Activated CD8-positive, alpha-beta T cell treated with anti-CD3 and anti-CD28 coated beads, Interleukin-2, amount 10 ng/mL, durations not matched to agents 7 days and 5 days (primary cell): ENCODE measurements at places on chromosomes 5 and 9.
A peak's percentile ranks its signal among the peaks of the same experiment; 100 is the strongest.

- no peaks in the 10 kb centered on the region for H3K4me1 ChIP-seq
- peaks cover 3% of the 10 kb centered on the region for H3K27me3 ChIP-seq
- no peak overlapping the region for H3K27ac ChIP-seq
- DNase-seq: no peak
- H3K4me3 ChIP-seq: no peak overlapping the region
These were observed 165.1 kb downstream of the DIRAS2 start for GRCh38 chr9:90477535-90477934.

GRCh38 chr9:78130004-78130403, 98.4 kb upstream of the GNAQ start:
- H3K4me3 ChIP-seq: no peak overlapping the region
- peaks cover 26% of the 10 kb centered on the region for H3K4me1 ChIP-seq
- H3K36me3 ChIP-seq: peaks cover 13% of the 10 kb centered on the region
- H3K27ac ChIP-seq: no peak overlapping the region

GRCh38 chr5:65022932-65023331, 254.2 kb downstream of the CWC27 start:
- no peak overlapping the region for H3K27ac ChIP-seq
- H3K36me3 ChIP-seq: peaks cover 11% of the 10 kb centered on the region
- H3K4me1 ChIP-seq: peaks cover 50% of the 10 kb centered on the region

DNA sequence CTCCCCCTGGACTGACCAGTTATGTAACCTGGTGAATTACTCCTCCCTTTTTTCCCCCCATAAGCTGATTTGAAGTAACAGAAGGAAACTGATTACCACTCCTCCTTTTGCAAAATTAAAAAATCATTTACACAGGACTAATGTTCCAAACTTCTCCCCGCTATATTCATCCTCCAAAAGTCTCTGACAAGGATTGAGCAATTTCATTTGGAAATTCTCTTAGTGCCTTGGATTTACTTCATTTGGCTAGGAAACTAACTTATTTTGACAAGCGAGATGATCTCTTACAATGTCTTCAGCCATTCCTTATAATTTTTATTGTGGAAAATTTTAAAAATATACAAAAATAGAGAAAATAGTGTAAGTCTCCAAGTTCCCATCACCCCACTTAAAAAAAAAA, 15.4 kb upstream of the B4GALT1 start:
- no peak overlapping the region for H3K27ac ChIP-seq
- H3K36me3 ChIP-seq: no peaks in the 10 kb centered on the region
- no peaks in the 10 kb centered on the region for H3K4me1 ChIP-seq

DNA sequence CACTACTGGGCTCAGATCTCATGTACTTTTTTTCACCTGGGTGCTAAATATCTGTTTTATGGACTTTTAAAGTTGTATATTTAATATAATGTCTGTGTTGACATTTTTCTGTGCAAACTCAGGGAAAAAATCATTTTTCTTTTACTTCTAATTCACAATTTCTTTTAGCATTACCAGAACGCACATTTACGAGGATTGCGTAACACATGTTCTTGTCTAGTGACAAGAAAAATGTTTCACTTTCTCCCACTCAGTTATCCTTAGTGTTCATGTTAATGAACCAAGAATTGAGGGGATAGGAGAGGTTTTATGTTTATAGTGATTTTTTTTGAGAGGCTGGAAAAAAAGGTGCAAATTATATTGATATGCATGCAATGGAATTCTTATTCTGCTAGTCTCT, 86.3 kb upstream of the PJA2 start:
- H3K27ac ChIP-seq: no peak overlapping the region
- no peak for DNase-seq
- H3K36me3 ChIP-seq: no peaks in the 10 kb centered on the region

DNA sequence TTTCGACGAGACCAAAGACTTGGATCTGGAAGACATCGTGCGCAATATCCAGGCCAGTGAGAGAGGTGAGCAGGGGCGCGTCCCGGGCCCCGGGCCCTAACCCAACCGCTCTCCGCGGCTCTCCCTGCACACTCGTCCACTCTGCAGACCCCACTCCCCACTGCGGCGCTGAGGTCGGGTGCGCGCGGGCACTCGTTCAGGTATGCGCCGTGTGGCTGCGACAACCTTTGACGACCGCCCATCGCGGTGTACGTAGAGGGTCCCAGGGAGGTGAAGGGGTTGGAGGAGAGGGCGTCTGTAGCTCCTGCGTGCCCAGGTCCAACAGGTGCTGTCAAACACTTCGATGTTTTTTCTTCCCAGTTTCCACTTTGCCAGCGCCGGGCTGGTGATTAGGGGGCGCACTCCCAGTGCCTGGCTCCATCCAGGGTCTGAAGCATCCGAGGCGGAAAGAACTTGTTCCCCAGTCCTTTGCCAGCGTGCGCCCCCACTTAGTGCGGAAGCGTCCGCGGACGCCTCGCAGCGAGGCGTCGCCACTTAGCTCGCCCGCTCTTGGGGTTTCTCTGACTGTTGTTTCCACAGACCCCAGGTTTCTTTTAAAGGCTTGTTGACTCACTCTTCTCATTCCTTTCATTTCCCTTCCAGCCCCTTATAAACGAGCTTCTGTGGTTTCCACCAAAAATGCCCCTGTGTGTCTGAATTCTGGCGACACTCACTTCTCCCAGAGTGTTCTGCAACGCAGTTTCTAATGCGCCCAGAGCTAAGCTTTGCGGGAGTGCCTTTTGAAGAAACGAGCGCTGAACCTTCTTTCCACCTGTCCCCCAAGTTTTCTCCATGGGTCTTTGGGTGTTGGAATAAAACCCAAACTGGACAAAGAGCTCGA, 1.6 kb downstream of the NPR3 start:
- DNase-seq: no peak
- peaks cover 32% of the 10 kb centered on the region for H3K4me1 ChIP-seq
- peak overlapping the region; percentile 7 for H3K4me3 ChIP-seq
- peaks cover 4% of the 10 kb centered on the region for H3K36me3 ChIP-seq
- H3K27ac ChIP-seq: no peak overlapping the region

GRCh38 chr9:3074247-3074646, 230.4 kb upstream of the PUM3 start:
- DNase-seq: no peak
- no peaks in the 10 kb centered on the region for H3K4me1 ChIP-seq
- H3K36me3 ChIP-seq: no peaks in the 10 kb centered on the region
- no peak overlapping the region for H3K27ac ChIP-seq

- H3K4me3 ChIP-seq: no peak overlapping the region
- peaks cover 45% of the 10 kb centered on the region for H3K27me3 ChIP-seq
- H3K4me1 ChIP-seq: peaks cover 37% of the 10 kb centered on the region
- no peak for DNase-seq
- no peak overlapping the region for H3K27ac ChIP-seq
These were observed 18.1 kb downstream of the PTCH1 start for GRCh38 chr9:95498641-95499040.

- H3K4me1 ChIP-seq: no peaks in the 10 kb centered on the region
- DNase-seq: no peak
- H3K27me3 ChIP-seq: no peaks in the 10 kb centered on the region
- H3K36me3 ChIP-seq: no peaks in the 10 kb centered on the region
- H3K27ac ChIP-seq: no peak overlapping the region
These were observed 177.1 kb downstream of the ATP10B start for GRCh38 chr5:160674901-160675300.

DNA sequence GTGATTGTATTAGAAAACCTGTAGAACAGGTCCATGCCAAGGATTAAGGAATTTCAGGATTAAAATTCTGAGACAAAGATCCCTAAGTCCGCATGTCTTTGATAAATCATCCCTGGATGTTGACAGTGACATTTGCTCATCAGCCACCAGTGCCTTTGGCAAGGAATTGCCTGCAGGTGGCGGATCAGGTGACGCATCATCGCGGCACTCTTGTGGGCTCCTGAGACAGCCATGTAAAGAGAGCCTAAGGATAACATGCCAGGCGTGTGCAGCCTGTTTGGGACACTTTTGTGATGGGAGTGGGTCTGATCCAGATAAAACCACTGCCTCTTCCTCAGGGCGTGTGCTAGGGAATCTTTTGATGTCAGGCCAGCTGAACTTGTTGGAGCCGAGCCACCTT, 40.6 kb downstream of the ADCY2 start:
- H3K36me3 ChIP-seq: no peaks in the 10 kb centered on the region
- H3K4me1 ChIP-seq: no peaks in the 10 kb centered on the region

GRCh38 chr5:150080696-150081435, 5.5 kb downstream of the CSF1R start:
- H3K36me3 ChIP-seq: no peaks in the 10 kb centered on the region
- DNase-seq: peak; percentile 13
- no peak overlapping the region for H3K27ac ChIP-seq
- H3K4me3 ChIP-seq: no peak overlapping the region
- peaks cover 22% of the 10 kb centered on the region for H3K27me3 ChIP-seq
- peaks cover 8% of the 10 kb centered on the region for H3K4me1 ChIP-seq

- peak; percentile 32 for DNase-seq
- peaks cover 19% of the 10 kb centered on the region for H3K27me3 ChIP-seq
- no peak overlapping the region for H3K27ac ChIP-seq
- no peaks in the 10 kb centered on the region for H3K4me1 ChIP-seq
- H3K4me3 ChIP-seq: no peak overlapping the region
These were observed 77.8 kb upstream of the SHISAL2B start for GRCh38 chr5:64612344-64612961.

- no peaks in the 10 kb centered on the region for H3K27me3 ChIP-seq
- H3K27ac ChIP-seq: no peak overlapping the region
- no peak for DNase-seq
- no peak overlapping the region for H3K4me3 ChIP-seq
- no peaks in the 10 kb centered on the region for H3K36me3 ChIP-seq
- peaks cover 18% of the 10 kb centered on the region for H3K4me1 ChIP-seq
These were observed 39.8 kb downstream of the SEC61B start for GRCh38 chr9:99261923-99262322.

GRCh38 chr5:151678713-151679112, 8.0 kb downstream of the SPARC start:
- no peaks in the 10 kb centered on the region for H3K36me3 ChIP-seq
- H3K4me1 ChIP-seq: peaks cover 4% of the 10 kb centered on the region
- H3K4me3 ChIP-seq: no peak overlapping the region
- H3K27me3 ChIP-seq: peaks cover 11% of the 10 kb centered on the region

- H3K27me3 ChIP-seq: peaks cover 9% of the 10 kb centered on the region
- peaks cover 21% of the 10 kb centered on the region for H3K4me1 ChIP-seq
- H3K4me3 ChIP-seq: no peak overlapping the region
These were observed 7.0 kb upstream of the P4HA2 start for GRCh38 chr5:132234684-132235062.

DNA sequence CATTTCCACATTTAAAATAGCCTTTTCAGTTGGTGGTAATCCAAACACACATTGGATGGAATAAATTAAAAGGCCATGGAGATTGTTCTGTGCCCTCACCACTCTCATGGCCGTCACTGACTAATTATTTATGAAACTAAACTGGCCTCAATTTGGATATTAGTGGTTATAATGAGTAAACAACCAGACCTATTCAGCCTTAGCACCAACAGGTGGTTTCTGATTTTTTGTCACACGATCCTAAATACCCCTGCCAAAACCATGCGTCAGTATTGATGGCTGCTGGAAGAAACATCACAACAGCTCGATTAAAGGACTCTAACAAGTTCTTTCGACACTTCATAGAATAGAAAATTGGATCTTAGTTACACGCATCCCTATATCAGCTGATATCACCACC, 276.0 kb upstream of the DAP start:
- no peaks in the 10 kb centered on the region for H3K36me3 ChIP-seq
- H3K4me1 ChIP-seq: no peaks in the 10 kb centered on the region
- DNase-seq: no peak
- H3K4me3 ChIP-seq: no peak overlapping the region
- no peak overlapping the region for H3K27ac ChIP-seq
- peaks cover 2% of the 10 kb centered on the region for H3K27me3 ChIP-seq

- no peaks in the 10 kb centered on the region for H3K4me1 ChIP-seq
- H3K27ac ChIP-seq: no peak overlapping the region
- peaks cover 4% of the 10 kb centered on the region for H3K27me3 ChIP-seq
- no peaks in the 10 kb centered on the region for H3K36me3 ChIP-seq
- no peak for DNase-seq
These were observed 37.8 kb downstream of the MEF2C start for GRCh38 chr5:88845081-88845697.

DNA sequence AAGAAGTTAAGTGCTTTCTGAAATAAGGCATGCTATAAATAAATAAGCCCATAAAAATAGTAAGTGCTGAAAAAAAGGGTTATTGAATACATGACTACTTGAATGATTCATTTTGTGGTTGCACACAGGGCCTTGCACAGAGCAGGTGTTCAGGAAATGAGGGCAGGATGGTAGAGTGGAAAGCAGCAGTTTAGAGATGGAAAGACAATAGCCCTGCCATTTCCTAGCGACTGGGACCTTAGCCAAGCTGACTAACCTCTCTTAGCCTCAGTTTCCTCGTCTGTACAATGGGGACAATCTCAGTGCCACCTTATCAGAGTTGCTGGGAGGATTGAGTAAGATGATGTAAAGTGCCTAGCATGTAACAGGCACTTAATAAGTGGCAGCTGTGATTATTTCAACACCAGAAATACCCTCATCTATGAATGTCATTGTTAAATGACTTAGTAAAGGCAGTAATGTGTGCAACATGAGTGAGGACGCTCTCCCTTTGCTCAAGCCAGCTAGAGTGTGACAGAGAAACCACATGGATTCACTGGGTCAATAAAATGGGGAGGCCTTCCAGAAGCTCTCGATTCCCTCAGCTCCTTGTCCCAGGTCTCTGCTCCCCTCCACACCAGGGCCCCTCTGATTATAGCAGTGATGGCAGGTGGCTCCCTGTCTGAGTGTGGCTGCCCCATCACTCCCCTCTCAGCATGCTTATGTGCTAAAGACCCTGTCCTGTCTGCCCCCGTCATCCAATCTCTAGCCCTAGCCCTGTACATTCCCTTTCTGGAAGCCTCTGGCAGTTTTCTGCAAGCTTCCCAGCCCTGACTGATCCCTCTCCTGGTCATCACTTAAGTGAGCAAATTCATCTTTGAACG, 16.0 kb upstream of the PHF19 start:
- no peaks in the 10 kb centered on the region for H3K27me3 ChIP-seq
- peaks cover 28% of the 10 kb centered on the region for H3K36me3 ChIP-seq

DNA sequence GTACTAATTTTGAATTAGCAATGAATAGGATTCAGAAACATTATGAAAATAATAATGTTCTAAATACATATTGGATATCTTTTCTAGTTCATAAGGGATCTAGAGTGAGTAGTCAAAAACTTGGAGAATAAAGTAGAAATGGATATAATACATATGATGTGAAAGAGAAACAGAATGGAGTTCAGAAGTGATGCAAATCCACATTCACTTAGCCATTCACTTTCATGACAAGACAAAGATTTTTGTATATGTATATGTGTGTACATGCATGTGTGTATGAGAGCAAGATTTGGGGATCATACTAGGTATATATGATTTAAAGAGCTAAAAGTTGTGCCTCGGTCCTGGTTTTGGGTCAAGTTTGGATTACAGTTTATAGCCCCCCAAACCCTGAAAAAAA, 34.1 kb downstream of the TMEM252 start:
- H3K36me3 ChIP-seq: no peaks in the 10 kb centered on the region
- no peak overlapping the region for H3K4me3 ChIP-seq
- no peaks in the 10 kb centered on the region for H3K4me1 ChIP-seq
- no peak overlapping the region for H3K27ac ChIP-seq

DNA sequence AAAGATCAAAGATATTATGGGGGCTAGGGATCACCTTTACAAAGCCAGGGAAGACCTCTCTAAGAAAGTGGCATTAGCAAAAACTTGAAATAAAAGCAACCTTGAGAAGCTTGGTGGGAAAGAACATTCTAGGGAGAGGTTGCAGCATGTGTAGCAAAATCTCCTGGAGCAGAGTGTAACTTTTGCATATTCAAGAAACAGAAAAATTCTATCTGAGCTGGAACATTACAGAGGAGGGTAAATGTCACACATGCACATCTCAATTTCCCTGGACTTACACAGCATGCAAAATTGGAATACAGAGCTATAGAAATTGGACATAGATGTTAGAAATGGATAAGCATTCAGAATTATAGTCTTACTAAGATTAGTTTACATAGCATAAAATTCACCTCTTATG, 510.0 kb downstream of the CETN3 start:
- H3K36me3 ChIP-seq: no peaks in the 10 kb centered on the region
- no peak overlapping the region for H3K4me3 ChIP-seq
- no peaks in the 10 kb centered on the region for H3K4me1 ChIP-seq
